Uterus (tissue), 4 donors: ENCODE measurements at places on chromosomes 1 and 21. TPM values are rescaled to one million over a fixed set of nuclear protein-coding genes. Genes with fewer than 3 reads are reported as not detected.

Gene MLLT11
- total RNA-seq: 1.3 TPM

Gene DPT
- 54.8 TPM for total RNA-seq

Gene PLPPR5
- total RNA-seq: not detected

Gene CELF3
- total RNA-seq: not detected

Gene RHOU
- 41.2 TPM for total RNA-seq

Gene AMPD1
- total RNA-seq: 1.3 TPM

Gene IL23R
- total RNA-seq: not detected

Gene TSACC
- not detected for total RNA-seq

Gene TSPAN1
- total RNA-seq: 62.8 TPM

Gene LRRC71
- not detected for total RNA-seq

Gene FAM131C
- 0.28 TPM for total RNA-seq

Gene MXRA8
- total RNA-seq: 86.1 TPM

Gene IFI16
- 50.2 TPM for total RNA-seq

Gene GBP7
- total RNA-seq: not detected

Gene KLF17
- total RNA-seq: 1.9 TPM

Gene GJC2
- 2.6 TPM for total RNA-seq

Gene ADGRB2
- 31.0 TPM for total RNA-seq

Gene ADAMTSL4
- total RNA-seq: 133 TPM

- no peak for DNase-seq
These were observed 97.4 kb downstream of the GIPC2 start for GRCh38 chr1:78143152-78143551.

GRCh38 chr1:189158155-189158554, 1319.5 kb downstream of the BRINP3 start:
- no peak for DNase-seq

- DNase-seq: no peak
These were observed 218.9 kb downstream of the CRB1 start for GRCh38 chr1:197486946-197487345.

DNA sequence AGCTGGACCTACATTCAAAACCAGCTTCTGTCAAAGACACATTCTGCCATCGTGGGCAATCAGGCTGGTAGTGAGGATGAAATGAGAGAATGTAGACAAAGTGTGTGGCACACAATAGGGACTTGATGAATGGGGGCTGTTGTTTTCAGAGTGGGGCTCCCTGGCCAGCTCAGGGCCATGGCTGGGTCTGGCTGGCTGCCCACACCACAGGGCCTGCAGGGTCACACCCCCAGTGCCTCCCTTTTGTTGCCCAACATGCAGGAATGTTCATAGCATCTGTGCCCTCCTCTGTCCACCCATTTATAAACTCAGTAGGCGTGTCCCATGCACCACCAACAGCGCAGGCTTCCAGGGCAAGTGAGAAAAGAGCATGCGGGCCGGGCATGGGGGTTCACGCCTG, 20.8 kb upstream of the ECE1 start:
- DNase-seq: no peak

- no peak for DNase-seq
These were observed 272.2 kb downstream of the PAPPA2 start for GRCh38 chr1:176735201-176735600.

GRCh38 chr1:59520194-59520593, 223.3 kb downstream of the FGGY start:
- DNase-seq: peak; percentile 78

GRCh38 chr21:42632336-42632751, 21.1 kb upstream of the PDE9A start:
- DNase-seq: no peak

- no peak for DNase-seq
These were observed 9.6 kb downstream of the IGSF9 start for GRCh38 chr1:159935719-159936272.

- peak; percentile 54 for DNase-seq
These were observed 563 bp upstream of the NFIA start for GRCh38 chr1:61081686-61082310.

DNA sequence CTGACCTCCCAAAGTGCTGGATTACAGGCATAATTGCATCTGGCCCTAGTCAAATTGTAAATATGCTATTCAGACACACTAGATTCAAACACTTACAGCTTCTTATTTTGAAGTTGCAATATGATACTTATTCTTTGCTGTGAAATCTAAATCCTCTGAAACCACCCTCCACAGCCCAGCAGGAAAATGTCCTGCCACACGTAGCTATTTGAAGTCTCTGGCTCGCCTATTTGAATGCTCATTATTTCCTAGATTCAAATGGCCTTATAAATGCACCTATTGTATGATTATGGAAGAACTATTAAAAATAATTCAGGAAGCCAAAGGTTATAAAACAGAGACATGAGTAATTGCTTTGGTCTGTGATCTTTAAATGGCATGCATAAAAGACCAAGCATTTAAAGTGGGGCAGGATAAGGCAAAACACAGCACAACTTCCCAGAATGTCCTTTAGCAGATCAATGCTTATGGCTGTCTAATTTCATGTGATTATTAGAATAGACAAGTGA, 26.6 kb upstream of the FBXO28 start:
- DNase-seq: no peak

GRCh38 chr1:204261266-204261665, 47.5 kb upstream of the GOLT1A start:
- no peak for DNase-seq

- DNase-seq: no peak
These were observed 169.9 kb downstream of the LRRC7 start for GRCh38 chr1:69737527-69738185.

DNA sequence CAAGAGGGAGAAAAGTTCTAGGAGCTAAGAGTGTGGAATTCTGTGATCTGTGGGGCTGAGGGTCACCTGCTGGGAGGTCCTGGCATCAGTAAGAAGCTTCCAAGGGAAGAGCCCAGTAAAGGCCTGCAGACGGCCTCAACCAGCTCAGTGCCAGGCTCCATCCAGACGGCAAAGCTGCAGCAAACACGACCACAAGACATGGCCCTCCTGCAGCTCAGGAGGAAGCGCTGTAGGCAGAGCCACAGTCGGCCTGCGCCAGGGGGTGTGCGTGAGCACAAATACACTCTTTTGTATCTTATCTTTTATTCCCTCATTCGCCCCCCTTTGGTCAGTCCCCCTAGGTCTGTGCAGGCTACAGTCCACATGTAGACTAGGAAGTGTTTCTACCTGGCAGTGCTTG, 13.4 kb downstream of the C1orf174 start:
- DNase-seq: no peak

DNA sequence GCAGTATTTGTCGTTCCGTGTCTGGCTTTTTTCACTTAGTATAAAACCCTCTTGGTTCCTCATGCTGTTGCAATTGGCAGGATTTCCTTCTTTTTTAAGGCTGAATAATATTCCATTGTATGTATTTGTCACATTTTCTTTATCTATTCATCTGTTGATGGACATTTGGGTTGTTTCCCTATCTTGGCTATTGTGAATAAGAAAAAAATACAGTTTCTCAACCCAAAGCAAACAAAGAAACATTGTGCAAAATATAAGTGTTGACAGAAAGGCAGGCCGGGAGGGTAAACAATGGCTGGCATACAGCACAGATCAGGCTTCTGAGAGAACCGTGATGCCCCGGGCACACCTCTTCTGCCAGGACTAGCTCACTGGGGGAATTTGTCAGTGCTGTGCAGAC, 26.9 kb downstream of the NENF start:
- DNase-seq: no peak

GRCh38 chr1:10325521-10325920, 73.3 kb upstream of the PGD start:
- DNase-seq: no peak

DNA sequence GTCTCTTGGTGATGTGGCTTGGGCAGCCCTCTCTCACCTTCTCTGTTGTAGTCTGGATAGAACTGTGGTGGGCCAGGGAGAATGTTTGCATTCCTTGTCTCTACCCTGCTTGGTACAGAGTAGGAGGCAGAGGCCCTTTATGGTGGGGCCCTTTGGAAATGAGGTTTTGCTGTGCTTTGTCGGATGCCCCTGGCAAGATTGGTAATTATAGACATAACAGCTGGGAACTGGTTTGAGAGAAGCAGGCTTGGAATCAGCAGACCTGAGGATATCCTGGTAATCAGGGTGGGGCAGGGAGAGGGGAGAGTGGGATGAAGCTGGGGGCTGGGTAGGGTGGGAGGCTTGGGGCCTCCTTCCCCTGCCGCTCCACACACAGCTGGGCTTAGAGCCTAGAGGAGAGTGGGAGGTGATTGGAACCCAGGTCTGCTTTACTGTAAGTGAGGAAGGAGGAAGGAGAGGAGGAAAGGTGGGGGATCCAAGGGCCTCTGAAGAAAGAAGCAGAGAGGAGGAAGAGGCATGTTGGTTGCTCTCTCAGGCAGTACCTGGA, 5.0 kb downstream of the VANGL2 start:
- DNase-seq: no peak

GRCh38 chr1:174818951-174819350, 180.8 kb upstream of the CACYBP start:
- no peak for DNase-seq

GRCh38 chr1:212110617-212111016, 75.1 kb downstream of the DTL start:
- DNase-seq: no peak

GRCh38 chr1:59553371-59553770, 256.5 kb downstream of the FGGY start:
- no peak for DNase-seq

GRCh38 chr1:158179301-158180041, 1.2 kb upstream of the CD1D start:
- DNase-seq: no peak

DNA sequence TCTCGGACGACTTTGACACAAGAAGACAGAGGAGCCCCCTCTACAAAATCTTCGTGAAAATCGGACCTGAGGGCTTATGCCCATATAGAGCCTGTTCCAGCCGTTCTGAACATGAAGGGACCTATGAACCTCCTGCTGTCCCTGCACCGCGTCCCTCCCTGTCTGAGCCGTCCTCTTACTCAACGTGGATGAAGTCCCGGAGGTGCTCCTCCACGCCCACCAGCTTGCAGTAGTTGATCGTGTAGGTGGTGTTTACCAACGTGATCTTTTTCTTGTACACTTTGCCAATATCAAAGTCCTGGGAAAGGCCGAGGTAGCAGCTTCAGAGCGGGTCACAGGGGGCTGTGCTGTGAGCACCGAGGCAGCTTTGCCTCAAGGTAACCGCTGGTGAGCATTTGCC, 40.0 kb downstream of the CFAP74 start:
- DNase-seq: no peak

DNA sequence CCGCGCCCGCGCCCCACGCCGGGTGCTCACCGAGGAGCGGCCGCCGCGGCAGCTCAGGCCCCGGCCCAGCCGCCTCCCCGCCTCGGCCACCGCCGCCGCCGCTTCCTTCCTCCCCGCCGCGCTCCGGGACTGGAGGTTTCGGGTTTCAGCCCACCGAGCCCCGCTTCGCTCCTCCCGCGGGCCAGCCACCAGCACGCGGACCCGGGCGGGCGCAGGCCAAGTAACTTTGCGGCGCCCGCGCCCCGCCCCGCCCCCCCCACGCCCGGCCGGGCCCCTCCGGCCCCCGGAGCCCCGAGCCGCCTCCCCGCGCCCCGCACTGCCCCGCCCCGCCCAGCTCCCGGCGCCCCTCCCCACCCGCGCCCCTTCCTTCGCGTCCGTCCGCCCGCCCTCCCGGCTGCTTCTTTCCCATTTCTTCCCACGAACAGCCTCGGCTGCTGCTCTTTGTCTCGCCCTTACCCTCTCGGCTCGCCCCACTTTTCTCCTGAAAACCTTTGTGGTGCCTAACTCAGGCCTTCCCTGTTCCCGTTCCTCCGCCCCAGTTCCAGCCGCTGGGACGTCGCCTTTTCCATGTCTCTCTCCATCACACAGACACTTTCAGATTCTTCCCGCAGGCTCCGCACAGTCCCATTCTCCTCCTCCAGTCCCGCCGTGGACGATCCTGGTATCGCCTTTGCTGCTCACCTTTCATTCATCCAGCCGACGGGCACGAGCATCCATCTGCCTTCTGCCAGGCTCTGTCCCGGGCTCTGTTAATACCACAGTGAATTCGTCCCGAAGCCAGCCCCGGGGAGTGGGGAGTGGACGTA, at the start of gene GPR161:
GPR161 (minus strand) TSS at position 222 of the 806 bp plus-strand sequence. CDS start 32,080 bp downstream, outside the sequence.
- peak; percentile 70 for DNase-seq

- DNase-seq: no peak
These were observed 6.0 kb downstream of the KLHDC8A start for GRCh38 chr1:205350691-205351141.

- no peak for DNase-seq
These were observed 54.4 kb downstream of the PRSS38 start for GRCh38 chr1:227869851-227870305.

- no peak for DNase-seq
These were observed 4.0 kb upstream of the MRPL24 start for GRCh38 chr1:156744786-156745419.

GRCh38 chr1:9721606-9722377, 70.3 kb downstream of the PIK3CD start:
- DNase-seq: no peak

- no peak for DNase-seq
These were observed 4.1 kb upstream of the PEF1 start for GRCh38 chr1:31648641-31649357.

- no peak for DNase-seq
These were observed 22.3 kb upstream of the PLA2G4A start for GRCh38 chr1:186806477-186806876.

GRCh38 chr1:154956544-154956941, 644 bp upstream of the PBXIP1 start:
- DNase-seq: peak; percentile 46

DNA sequence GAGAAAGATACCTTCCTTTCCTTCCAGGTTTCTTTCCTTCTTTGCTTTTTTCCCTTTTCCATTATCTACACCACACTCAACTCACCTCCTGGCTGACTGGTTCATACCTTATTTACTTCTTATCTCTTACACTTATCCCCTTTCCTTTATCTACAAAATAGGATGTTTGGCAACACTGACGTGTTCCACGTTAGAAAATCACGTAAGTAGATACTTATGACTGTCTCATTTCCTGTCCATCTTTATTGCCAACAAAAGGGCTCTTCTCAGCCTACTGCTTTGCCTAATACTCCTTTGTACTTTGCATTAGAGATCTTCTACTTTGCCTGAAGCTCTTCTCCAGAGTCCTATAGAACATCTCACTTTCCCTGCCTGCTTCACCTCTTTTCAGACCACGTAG, 25.1 kb downstream of the SYNJ1 start:
- DNase-seq: no peak

- no peak for DNase-seq
These were observed 19.7 kb downstream of the PRAMEF1 start for GRCh38 chr1:12810691-12811408.

GRCh38 chr1:21586222-21586621, 77.0 kb downstream of the ALPL start:
- DNase-seq: no peak

- DNase-seq: no peak
These were observed 240.2 kb upstream of the CSF3R start for GRCh38 chr1:36722871-36723270.

DNA sequence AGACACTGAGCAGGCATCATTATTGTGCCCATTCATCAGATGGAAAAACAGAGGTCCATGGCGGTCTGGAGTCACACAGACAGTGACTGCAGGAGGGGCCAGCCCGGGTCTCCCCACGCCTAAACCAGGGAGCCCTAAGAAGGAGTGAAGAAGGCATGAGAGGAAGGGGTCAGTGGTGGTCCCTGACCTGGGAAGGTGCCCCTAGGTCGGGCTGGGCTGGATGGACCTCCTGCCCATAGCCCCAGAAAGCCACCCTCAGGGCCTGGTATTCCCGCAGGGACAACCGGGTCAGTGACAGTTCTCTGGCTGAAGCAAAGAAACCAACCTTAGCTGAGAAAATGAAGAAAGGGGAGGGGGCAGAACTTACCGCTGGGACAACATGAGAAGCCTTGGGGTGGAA, 163.4 kb upstream of the C1orf174 start:
- DNase-seq: no peak
